ENCODE measurements at places on chromosomes 12 and 14. TPM values are rescaled to one million over a fixed set of nuclear protein-coding genes. Genes with fewer than 3 reads are reported as not detected.

Gene TMTC1
- total RNA-seq, result 0.05 TPM

Gene CLEC4C
- total RNA-seq, result not detected

Gene FOXM1
- 100 TPM for total RNA-seq

Gene NEMP1
- total RNA-seq, result 21.3 TPM

Gene P2RX2
- not detected for total RNA-seq

Gene KRT79
- 0.08 TPM for total RNA-seq

All from A549 treated with DMSO at 1 μM for 4 hours (cell line).